ENCODE measurements at places on chromosomes 5 and 9.

DNA sequence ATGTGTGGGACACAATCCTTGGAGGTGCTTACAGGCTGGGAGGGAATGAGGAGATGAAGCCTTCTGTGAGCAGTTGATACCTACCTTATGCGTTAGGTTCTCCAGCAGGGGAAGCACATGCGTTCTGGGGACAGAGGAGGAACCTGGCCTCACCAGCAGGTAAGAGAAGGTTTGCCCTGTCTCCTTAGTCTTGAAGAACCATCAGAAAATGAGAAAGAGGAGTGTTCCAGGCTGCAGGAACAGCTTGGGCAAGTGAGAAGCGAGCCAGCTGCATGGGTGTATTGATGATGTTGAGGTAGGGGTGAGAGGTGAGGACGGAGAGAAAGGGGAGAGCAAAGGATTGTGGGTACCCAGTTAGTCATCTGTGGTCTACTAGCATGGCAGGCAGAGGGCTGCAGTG, 156.9 kb upstream of the MVB12B start:
- DNase-seq: no peak

DNA sequence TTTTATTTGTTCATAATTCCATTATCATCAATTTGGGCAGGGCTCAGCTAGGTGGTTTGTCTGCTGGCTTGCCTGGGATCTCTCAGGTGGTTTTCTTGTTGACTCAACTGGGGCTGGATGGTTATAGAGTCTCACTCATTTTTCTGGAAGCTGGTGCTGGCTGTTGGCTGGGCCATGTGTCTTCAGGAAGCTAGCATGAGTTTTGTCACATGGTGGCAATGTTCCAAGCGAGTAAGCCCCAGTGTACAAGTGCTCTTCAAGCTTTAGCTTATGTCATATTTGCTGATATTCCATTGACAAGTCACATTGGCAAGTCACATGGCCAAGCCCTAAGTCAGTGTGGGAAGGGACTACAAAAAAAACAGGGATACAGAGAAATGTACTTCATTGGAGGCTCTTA, 2.3 kb upstream of the RASEF start:
- DNase-seq: no peak

DNA sequence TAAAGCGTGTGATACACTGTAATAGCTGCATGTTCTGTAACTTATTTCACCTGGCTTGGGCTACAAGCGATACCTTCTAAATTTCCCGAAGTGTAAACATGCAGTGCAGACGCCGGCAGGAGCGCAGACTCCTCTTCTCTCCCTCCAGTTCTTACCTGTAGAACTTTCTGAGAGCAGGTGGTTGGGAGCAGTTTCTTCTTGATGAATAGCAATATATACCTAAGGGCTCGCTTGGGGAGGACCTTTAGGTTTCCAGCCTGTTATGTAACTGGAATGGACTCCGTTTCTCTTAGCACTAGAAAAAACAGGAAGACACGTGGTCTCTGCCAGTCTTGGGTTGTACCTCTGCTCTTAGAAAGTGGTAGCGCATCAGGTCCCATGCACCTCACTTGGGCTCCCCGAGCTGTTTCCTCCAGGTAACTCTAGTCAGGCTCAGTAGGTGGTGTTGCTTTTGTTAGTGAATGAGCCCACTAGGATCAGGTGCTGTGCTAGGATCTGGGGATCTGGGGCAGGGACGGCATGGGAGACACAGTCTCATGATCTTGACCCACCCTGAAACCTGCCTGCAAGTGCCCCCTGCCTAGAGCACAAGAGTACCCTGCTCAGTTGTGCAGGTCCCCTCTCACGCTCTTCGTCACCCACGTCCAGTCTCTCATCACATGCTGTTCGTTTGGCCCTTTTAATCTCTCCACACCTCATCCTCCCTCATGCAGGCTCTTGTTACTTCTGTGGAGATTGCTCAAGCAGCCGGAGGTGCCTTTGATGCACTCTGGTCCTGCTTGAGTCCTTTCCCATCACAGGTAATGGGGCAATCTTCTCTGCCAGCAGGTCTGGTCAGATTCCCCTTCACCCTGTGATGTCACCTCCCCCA, 2.8 kb downstream of the TENT4A start:
- DNase-seq: no peak

- DNase-seq: no peak
Observed at GRCh38 chr9:31604531-31604930, 779.9 kb upstream of the ACO1 start.

DNA sequence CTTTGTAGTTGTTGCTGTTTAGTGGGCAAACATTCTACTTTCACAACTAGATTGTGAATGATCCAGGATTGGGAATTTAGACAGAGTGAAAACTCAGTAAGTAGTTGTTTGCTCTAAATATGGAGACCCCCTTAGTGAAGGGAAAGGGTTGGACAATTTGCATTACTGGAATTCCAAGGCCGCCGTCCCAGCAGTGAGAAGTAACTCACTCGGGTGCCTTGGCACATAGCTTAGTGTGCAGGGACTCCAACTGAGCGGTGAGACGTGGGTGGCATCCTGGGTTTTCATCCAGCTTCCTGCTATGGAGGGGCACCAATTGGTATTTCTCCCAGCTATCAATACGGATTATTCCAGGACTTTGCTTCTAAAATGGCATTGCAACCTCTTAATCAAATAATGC, 69.7 kb upstream of the FCN1 start:
- DNase-seq: no peak

GRCh38 chr9:20331095-20331685, 291.1 kb downstream of the MLLT3 start:
- no peak for DNase-seq

- DNase-seq: peak; percentile 85
Observed at GRCh38 chr5:168301593-168302390, 10.3 kb downstream of the WWC1 start.

GRCh38 chr5:82244854-82245635, 33.1 kb downstream of the RPS23 start:
- no peak for DNase-seq

DNA sequence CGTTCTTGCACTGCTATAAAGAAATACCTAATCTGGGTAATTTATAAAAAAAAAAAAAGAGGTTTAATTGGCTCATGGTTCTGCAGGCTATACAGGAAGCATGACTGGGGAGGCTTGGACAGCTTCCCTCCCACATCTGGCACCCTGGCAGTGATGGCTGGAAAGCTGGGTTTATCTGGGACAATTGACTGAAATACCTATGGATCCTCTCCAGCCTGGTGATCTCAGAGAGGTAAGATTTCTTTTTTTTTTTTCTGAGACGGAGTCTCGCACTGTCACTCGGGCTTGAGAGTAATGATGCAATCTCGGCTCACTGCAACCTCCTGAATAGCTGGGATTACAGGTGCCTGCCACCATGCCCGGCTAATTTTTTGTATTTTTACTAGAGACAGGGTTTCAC, 22.7 kb upstream of the UGCG start:
- DNase-seq: no peak

DNA sequence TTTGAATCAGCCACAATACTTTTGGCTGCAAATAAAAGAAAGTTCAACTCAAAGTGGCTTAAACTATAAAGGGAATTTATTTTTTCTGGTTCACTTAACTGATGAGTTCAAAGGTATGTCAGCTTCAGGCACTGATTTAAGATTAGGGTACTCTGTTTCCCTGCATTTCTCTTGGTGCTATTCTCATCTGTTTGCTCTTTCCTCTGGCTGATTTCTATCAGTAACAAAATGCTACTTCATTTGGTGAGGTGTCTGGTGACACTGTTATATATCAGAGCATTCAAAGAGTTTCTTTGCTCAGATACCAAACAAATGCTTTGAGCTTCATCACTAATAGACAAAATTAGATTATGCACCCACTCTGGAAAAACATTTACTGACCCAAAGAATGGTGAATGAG, 65.9 kb upstream of the HTR4 start:
- peak; percentile 47 for DNase-seq

GRCh38 chr9:77305622-77306400, 128.5 kb downstream of the VPS13A start:
- DNase-seq: no peak

DNA sequence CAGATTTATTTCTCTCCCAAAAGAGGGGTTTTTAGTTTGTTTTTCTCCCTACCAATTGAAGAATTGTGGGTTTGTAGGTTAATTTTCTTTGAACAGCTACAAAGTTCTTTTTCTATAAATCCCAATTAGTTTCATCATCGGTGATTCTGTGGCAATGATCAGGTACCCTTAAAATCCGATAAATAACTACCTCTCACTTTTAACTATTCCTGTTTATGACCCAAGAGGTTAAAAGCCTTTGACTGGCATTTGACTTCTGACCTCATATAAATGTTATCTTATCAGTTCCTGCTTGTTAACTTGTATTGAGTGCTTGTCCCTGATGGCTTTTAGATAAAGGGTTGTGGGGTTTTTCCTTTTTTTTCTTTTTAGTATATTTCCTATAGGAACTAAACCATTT, 124.4 kb upstream of the TMEM161B start:
- peak; percentile 79 for DNase-seq

DNA sequence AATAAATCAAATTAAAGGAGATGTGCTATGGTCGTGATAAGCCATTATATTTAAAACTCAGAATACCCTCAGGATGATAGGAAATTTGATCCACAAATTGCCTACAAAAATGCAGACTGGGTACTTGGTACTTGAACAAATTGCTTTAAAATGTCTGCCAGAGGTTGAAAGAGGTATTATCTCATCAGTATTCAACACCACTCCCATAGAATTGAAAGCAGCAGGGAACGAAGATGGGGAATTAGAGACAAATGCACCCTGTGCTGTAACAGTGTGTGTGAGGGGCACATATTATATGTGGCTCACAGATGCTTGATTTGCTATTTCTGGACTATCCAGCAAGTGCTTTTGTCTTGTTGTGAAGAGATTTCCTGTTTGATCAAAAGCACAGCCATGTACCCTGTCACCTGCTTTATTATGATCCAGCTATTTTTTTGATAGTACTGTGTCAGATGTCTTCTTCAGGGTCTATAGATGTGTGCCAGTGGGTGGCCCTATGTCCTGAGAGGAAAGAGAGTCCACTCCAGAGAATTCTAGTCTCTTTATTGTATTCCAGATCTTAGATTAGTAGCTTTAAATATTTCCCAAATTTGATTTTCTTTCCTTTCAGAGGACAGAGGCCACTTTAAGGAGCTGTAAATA, 120.1 kb downstream of the XRCC4 start:
- DNase-seq: no peak
